ENCODE measurements at places on chromosomes 3 and 15.

- DNase-seq = no peak
These were observed 128.3 kb upstream of the BHLHE40 start for GRCh38 chr3:4850928-4851265.

DNA sequence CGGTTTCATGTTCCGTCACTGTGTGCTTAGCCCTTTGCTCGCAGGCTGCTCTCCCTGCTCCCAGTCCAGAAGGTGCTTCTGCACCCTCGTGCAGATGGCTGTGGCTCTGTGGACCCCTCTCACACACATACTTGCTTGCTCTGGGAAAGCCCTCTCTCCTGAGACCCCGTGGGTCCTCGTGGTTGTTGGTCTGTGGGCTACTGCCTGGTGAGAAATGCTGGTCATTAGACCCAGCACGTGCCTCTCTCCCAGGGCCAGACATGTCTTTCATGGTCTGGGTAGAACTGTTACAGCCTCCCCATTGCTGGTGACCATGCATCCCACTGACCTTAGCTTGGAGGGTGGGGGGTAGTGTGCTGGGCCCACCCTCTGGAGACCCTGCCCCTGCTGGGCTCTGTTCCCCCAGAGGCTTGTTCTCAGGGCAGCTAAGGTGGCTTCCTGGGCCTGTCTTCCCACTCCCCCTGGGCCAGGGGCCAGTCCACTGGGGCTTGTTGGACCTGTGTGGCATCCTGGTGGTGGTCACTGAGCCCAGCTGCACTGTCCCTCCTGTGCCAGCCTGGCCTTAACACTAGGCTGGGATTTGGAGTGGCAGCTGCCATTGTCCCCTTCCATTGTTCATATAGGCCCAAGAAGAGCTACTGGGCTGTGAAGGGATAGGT lies 10.6 kb downstream of the C15orf39 start:
- DNase-seq = no peak

GRCh38 chr3:108073764-108074431 lies 16.9 kb downstream of the CD47 start:
- DNase-seq = no peak

DNA sequence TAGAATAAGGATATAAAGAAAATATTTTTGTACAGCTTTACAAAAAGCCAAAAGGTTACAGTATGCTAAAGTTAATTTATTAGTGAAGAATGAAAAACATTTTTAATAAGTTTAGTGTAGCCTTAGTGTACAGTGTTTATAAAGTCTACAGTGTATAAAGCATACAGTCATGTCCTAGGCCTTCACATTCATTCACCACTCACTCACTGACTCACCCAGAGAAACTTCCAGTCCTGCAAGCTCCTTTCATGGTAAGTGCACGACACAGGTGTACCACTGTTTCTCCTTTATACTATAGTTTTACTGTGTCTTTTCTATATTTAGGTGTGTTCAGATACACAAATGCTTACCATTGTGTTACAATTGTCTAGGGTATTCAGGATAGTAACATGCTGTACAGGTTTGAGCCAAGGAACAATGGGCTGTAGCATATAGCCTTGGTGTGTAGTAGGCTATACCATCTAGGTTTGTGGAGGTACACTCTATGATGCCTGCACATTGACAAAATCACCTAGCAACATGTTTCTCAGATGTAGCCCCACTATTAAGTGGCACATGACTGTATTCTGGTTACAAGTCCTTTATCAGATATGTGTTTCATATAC lies 197.1 kb upstream of the KBTBD8 start:
- no peak for DNase-seq

DNA sequence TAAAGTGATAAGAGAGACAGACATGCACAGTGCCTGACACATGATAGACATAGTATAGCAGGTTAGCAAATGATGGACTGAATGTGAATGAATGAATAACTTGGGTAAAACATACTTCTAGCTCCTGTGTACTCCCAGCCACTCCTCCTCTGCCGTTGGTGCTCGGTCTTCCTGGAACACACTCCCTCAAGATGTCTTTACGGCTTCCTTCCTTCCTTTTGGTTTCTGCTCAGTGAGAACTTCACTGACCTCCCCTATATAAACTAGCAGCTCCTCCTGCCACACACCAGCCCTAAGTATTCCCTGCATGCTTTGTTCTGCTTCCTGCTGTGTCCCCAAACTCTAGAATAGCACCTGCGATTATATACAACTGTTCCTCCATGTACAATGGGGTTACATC lies 50.2 kb downstream of the RAD54L2 start:
- DNase-seq = no peak

DNA sequence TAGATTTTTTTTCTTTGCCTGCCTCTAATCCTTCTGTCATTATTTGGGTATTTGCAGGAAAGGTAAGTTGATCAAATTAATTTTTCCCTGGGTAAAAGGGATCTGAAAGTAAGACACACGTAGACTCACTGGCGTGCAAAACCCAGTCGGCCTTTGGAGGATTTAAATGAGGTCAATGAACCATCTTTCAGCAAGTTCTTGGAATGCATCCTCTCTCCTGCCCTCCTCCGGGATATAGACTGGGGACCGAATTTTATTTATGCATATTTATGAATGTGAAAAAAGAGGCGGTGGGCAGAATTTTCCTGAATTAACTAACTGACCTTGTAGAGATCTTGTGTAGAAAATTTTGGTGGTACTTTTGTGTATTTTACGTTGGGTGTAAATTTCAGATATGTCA lies 2.2 kb downstream of the CADM2 start:
- DNase-seq = no peak

GRCh38 chr3:137807998-137808397 lies 43.9 kb downstream of the SOX14 start:
- no peak for DNase-seq

- no peak for DNase-seq
These were observed 22.7 kb upstream of the IGF2BP2 start for GRCh38 chr3:185847506-185847905.

- no peak for DNase-seq
These were observed 73.4 kb downstream of the NPAP1 start for GRCh38 chr15:24748812-24749439.

GRCh38 chr3:156533205-156533604 lies 21.7 kb downstream of the SSR3 start:
- no peak for DNase-seq

DNA sequence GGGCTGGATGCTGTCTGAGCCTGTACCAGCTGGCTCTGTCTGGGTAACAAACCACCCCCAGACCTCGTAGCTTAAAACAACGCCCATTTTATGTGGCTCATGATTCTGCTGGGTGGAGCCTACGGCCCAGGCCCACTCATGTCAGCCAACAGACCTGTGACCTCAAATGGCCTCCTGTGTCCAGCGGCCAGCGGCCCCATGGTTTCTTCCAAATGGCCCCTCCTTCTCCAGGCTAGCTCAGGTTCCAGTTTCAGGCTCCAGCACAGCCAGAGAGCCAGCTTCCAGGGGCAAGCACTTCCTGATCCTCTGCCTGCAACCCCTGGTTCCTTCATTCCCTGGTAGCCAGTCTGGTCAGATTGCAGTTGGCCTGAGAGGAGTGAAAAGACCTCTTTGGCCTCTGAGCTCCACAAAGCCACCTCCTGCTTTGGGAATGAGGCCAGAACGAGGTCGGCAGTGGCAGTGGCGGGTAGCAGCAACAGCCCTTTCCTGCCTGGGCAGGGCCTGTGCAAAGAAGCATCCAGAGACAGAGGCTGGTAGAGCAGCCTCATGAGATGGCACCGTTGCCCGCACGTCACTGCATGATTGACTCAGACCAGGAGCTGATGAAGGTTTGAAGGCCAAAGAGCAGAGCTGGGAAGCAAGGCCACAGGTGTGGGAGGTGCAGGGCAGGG lies 21.0 kb upstream of the PLXNA1 start:
- DNase-seq = no peak

- DNase-seq = no peak
These were observed 315.9 kb downstream of the ZIC4 start for GRCh38 chr3:147090461-147090860.

DNA sequence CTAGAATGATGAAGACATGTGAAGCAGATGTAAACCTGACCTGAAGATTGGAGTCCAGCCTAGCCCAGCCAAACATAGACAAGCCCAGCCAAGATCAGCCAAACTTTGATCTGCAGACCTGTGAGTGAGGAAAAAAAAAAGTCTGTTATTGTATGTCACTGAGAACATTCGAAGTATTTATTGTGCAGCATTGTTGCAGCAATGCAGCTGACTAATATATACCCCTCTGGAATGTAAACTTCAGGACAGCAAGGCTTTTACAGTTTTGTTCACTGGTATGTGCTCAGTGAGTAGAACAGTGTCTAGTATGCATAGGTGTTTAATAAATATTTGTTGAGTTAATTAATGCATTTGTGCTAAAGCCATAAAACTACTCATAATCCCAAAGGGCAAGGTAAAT lies 23.4 kb downstream of the TMEM202 start:
- DNase-seq = no peak

DNA sequence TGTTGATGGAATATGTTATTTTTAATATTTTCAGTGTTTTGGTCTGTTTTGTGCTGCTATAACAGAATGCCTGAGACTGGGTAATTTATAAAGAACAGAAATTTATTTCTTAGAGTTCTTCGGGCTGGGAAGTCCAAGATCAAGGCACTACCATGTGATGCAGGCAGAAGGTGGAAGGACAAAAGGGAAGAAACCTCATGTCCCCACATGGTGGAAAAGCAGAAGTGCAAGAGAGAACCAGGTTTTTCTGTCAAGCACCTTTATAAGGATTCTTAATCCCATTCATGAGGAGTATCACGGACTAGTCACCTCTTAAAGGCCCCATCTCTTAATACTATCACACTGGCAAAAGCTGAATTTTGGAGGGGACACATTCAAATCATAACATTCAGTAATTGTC lies 57.9 kb upstream of the EPHB3 start:
- DNase-seq = no peak

DNA sequence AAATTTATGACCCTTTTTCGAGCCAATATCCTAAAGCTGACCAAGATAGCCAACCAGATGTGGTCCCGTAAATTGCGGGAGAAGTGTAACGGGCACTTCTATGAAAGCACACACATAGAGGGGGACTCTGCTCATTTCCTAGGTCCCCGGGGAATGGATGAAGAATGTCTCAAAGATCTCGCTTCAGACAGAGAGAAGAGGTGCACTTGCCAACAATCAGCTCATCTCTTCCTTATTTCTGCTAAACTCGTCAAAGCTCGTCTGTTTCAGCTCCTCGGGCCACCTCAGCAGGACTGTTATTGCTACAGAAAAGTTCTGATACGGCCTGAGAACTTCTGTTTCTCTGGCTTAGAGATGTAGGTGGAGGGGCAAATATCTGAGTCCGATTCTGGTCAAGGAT lies 71.8 kb downstream of the TM2D3 start:
- no peak for DNase-seq

- DNase-seq = no peak
These were observed 14.1 kb downstream of the ITGA11 start for GRCh38 chr15:68417897-68418296.

DNA sequence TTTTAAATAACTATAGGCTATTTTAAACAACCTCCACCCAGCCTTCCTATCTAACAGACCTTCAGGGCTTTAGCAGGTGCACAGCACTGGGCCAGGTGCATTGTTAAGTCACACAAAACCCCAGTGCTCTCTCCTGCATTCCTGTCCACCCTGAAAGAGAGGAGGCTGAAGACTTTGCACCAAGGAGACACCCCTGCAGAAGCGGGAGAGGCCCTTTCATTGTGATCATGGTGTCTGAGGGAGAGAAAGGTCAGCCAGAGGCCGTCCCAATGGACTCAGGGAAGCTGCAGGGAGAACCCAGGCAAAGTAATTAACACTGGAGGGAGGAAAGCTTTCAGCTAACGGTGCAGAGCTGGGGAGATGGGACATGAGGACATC lies 5.2 kb downstream of the LRIG1 start:
- no peak for DNase-seq

Data from NCI-H446 treated with DMSO at 0.1 percent for 48 hours (cell line).